ENCODE measurements at places on chromosomes 4 and X. TPM values are rescaled to one million over a fixed set of nuclear protein-coding genes. Genes with fewer than 3 reads are reported as not detected.

- DNase-seq, result no peak
Measured at GRCh38 chrX:147945286-147945685, 33.6 kb downstream of the FMR1 start.

GRCh38 chrX:30888526-30889146, 418 bp downstream of the TAB3 start:
- no peak for DNase-seq

DNA sequence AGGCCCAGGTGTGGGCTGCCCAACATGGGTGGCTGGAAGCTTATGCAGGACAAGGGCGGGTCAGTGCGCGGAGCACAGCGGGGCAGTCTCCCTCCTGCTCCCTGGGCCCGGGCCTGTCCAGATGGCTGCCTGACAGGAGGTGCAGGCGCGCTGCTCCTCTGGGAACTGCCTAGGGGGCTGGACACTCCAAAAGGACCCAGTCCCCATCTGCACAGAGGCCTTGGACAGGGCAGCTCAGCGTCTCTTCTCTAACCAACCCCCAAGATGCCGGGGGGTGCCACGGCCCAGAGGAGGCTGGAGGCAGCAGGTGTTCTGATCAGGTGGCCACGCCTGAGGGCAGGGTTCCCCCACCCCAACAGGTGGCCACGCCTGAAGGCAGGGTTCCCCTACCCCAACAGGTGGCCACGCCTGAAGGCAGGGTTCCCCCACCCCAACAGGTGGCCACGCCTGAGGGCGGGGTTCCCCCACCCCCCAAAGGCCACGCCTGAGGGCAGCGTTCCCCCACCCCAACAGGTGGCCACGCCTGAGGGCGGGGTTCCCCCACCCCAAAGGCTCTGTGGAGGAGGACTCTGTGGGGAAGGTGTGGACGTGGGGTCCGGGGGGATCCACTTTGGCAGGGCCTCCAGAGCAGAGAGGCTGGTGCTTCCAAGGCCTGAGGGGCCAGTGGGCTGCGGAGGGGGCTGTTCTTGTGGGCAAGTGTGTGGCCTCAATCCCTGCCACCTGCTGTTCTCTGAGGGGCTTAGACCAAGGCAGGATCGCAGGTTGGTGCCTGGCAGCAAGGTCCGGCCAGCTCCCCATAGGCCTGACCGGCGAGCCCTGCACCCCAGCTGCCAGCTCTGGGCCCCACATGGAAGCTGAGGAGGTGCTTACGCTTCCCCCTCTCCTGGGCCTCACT, 36.1 kb downstream of the CPLX1 start:
- no peak for DNase-seq

DNA sequence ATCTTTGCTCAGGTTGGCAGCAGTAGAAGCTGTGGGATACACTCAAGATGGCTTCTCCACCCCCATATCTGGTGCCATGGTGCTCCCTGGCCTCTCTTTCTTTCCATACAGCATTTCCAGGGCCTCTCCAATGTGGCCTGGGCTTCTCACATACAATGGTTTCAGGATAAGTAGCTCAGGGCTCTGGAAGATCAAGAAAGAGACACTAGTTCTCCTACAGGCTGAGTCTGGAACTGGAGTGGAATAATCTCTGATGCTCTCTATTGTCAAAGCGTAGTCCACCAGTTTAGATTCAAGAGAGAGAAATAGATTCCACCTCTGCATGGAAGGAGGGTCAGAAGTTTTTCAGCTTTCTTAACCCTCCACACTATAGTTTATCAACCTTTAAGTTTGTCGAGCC, 138.2 kb upstream of the AADAT start:
- DNase-seq, result no peak

DNA sequence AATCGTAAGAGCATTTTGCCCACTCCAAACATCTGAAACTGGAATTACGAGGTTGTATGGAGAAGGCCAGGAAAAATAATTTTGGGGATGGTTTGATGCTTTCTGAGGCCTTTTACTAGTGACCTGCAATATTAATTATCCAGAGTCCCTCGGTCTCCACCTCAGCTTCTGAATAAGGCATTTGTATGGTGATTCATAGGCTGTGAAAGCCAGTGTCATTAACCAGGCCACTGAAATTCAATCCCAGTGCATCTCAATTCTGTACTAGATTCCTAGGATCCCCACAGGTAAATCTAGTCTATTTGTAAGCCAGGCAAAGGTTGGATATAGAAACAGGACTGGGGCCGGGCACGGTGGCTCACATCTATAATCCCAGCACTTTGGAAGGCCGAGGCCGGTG, 135.4 kb upstream of the RBPJ start:
- no peak for DNase-seq

DNA sequence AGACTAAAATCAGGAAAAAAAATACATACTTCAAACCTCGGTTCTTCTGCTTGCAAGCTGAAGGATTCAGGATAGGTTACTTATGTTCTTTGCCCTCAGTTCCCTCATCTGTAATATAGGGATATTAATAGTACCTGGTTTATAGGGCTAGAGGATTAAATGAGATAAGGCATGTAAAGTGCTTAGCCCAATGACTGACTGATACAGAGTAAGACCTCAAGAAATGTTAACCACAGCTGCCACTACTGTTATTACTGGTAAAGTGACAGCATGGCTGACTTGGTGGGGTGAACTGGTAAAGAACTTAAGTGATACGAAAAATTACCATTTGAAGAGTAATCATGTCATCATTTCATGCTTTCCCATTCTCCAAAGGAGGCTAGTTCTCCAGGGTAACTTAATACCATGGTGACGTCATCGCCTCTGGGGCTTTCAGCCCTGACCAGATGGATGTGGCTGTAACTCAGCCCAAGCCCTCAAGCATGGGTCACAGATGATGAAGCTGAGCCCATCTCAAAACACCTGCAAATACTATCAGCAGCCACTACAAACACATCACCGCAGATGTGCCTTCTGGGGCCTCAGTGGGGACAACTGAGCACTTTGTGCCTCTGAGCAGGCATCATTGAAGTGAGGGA, 44.5 kb upstream of the SCML1 start:
- no peak for DNase-seq

The SHISA3 gene
- 3.7 TPM for polyA plus RNA-seq

The PPP4R3C gene
- not detected for polyA plus RNA-seq

The KIAA1210 gene
- polyA plus RNA-seq, result 0.24 TPM

- DNase-seq, result no peak
Measured at GRCh38 chr4:101287324-101287723, 60.0 kb downstream of the PPP3CA start.

- DNase-seq, result peak; percentile 76
Measured at GRCh38 chrX:41334363-41335197, 618 bp downstream of the DDX3X start.

The ANKRD50 gene
- 61.7 TPM for polyA plus RNA-seq

DNA sequence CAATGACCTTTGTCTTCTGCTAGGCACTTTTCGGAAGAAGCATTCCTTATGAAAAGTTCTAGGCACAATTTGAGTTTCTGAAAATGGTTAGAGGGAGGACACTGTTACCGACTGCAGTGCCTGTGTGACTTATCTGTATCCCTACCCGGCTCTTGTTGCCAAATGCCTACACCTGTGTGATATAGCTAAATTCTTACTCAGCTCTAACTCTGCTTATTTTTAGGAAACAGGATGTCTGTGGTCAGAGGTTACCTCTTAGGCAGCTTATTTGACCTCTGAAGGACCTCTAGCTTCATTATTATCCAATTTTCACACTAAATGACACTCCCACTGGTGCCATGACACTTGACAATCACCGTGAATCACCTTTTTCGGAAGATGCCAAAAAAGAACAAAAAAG, 561.1 kb upstream of the SMIM31 start:
- no peak for DNase-seq

DNA sequence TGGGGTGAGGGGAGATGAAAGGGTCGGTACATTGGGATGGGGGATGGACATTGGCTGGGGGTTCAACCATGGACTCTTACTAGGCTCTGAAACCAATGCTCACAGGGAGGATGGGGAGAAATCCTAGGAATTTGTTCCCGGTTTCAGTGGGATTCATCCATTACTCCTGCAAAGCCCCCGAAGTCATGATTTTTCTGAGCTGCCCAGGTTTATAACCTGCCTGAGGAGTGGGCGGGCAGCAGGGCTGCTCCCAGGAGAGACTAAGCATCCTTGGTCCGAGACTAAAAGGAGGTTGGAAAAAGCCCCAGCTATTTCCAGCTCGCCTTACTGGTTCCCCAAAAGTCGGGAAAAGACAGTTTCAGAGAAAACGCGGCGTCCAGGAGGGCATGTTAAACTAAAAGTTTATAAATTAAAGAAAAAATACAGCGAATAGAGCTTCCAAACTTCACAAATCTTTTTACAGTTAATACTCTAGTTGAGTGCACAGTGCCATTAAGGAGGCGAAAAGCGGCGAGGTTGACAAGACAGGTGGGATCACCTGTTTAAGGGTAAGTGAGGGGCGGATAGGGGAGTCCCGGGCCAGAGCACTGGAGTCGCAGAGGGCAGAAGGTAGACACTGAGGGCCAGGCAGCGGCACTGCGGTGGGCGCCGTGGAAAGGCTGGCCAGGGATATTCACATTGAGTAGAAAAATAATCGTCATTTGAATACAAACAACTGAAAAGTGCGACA, 3.7 kb downstream of the NKX3-2 start:
- DNase-seq, result no peak

- DNase-seq, result no peak
Measured at GRCh38 chr4:113080050-113080449, 30.6 kb downstream of the ANK2 start.

GRCh38 chr4:121711263-121712000, 14.7 kb upstream of the ANXA5 start:
- DNase-seq, result no peak

DNA sequence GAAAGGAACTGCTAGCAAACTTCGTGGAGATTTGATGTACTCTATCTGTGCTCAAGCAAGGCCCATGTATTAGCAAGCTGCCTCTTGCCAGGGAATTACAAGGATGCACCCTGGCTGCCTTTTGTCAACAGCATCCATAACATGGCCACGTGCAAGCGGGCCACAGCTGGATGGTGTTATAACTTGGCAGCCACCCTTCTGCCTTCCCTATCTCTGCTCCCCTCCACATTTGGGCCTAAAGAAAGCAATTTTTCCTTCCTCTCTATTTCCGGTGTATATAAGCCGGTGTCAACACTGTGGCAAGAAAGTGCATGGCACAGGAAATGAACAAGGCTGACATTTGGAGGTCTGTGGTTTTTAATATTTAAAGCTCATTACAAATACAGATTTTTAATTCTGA, 94.8 kb downstream of the CLNK start:
- DNase-seq, result no peak

GRCh38 chr4:181520790-181521189, 722.4 kb upstream of the TENM3 start:
- no peak for DNase-seq

DNA sequence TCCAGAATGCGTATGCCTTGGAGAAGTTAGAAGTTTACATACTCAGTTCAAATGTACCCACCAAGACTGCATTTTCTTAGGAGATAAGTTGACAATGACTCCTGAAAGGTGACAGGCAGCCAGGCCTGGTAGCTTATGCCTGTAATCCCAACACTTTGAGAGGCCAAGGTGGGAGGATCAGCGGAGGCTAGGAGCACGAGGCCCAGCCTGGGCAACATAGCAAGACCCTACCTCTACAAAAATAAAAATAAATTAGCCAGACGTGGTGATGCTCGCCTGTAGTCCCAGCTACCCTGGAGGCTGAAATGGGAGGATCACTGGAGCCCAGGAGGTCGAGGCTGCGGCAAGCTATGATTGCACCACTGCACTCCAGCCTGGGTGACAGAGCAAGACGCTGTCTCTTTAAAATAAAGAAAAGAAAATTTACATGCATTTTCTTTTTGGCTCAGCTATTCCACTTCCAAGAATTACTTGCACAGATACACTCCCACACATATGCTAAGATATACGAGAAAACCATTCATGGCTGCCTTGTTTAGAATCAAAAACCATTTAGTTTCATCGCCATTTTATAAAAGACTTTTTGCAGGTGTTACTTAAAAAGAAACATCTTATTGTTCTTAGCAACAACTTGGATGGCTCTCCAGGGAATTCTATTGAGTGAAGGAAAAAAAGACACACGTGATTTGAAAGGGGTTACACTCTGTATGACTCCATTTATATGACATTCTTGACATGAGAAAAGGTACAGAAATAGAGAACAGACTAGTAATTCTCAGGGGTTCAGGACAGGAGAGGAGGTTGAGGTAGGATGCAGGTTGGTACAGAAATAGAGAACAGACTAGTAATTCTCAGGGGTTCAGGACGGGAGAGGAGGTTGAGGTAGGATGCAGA, 66.3 kb downstream of the DHRSX start:
- DNase-seq, result no peak

The F8 gene
- polyA plus RNA-seq, result 5.1 TPM

The NDST4 gene
- polyA plus RNA-seq, result 1.0 TPM

DNA sequence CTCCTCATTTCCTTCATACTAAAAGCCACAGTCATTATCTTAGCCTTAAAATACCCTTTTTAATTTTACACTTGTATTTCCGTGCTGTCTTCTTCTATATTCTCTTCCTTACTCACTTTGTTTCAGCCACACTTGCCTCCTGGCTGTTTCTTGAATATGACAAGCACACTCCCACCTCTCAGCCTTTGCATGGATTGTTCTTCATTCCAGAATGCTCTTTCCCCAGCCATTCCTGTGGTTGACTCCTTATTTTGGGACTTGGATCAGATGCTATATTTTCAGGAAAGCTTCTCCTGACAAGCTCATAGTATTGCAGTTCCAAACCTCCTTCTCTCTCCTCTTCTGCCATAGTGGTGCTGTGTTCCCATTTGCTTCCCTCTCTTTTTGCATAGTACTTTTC, 291.3 kb downstream of the PDHA2 start:
- DNase-seq, result no peak

DNA sequence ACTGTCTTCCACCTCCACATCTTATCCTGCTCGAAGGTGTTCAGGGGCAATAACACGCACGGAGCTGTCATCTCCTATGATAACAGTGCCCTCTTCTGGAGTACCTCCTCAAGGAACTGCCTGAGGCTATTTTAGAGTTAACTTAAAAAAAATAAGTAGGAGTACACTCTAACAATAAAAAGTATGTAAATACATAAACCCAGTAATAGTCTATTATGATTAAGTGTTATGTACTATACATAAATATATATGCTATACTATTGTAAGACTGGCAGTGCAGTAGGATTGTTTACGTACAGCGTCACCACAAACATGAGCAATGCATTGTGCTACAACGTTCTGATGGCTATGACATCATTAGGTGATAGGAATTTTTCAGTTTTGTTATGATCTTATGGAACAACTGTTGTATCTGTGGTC, 34.5 kb upstream of the TLR2 start:
- DNase-seq, result no peak

DNA sequence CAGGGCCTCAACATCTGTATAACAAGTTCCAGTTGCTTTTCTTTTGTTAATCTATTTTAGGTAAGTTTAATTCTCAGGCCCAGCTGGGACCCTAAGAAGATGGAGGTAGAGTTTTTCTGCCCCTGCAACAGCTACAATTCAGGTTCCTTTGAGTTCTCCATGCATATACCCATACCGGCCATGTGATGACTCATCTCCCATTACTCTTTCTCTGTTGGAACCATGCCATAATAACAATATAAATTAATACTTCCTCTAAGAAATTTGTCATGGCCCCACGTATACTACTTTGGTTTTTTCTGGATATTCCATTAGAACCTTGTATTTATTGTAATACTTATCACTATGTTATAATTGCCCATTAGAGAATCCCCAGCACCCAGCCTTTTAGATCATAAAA, 1.3 kb upstream of the INTU start:
- no peak for DNase-seq

GRCh38 chrX:130378024-130378669, 7.3 kb downstream of the GPR119 start:
- no peak for DNase-seq

The SPANXD gene
- polyA plus RNA-seq, result not detected

The PAGE1 gene
- polyA plus RNA-seq, result not detected

All from forelimb muscle (tissue), 1 donor.